H9 (cell line): ENCODE measurements at places on chromosomes 3 and 15.
A peak's percentile ranks its signal among the peaks of the same experiment; 100 is the strongest.

DNA sequence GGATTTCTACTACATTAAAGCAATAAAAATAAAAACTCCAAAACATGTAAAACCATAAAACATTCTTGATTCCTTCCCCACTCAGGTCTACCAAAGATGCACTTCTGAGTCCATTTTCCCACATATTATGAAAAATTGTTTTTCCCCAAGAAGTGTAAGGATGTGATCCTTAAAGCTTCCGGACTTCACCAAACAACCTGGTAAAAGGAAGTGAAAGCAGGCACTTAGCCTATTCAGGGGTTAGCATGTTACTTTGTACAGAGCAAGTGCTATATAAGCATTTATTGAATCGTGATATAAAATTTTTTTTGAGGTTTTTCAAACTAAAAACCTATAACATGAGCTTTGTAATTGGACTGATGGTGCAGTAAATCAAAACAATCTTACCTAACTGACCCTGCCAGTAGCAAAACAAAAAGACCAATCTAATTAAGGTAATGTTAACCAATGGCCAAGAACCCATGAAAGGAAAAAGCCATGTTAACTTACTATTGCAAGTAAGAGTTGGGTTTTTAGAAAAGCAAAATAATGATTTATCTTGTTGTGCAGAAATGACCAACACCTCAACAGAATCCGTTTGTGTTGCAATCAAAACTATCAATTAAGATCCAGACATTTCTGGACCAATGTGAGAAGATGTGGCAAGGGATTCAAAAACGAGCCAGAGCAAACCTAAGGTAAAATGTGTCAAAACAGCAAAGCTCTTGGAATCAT is 1.8 kb downstream of the SETD2 start:
- no peak for DNase-seq

DNA sequence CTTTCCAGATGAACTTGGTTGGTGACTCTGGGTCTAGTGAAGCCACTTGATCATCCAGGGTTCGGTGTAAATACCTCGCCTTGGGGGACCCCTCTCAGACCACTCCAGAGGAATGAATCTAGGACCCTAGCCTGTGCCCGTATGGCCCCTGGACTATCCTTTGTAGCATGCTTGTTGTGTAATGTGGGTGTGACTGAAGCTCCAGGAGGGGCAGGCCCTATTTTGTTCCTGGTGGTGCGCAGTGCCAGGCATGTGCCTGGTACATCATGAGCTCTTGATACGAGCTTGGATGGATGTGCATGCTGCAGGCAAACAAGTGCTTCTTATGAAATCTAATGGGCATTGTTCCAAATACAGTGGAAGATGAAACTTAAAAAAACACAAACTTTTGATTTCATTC is 82.8 kb downstream of the EBLN2 start:
- no peak for DNase-seq

DNA sequence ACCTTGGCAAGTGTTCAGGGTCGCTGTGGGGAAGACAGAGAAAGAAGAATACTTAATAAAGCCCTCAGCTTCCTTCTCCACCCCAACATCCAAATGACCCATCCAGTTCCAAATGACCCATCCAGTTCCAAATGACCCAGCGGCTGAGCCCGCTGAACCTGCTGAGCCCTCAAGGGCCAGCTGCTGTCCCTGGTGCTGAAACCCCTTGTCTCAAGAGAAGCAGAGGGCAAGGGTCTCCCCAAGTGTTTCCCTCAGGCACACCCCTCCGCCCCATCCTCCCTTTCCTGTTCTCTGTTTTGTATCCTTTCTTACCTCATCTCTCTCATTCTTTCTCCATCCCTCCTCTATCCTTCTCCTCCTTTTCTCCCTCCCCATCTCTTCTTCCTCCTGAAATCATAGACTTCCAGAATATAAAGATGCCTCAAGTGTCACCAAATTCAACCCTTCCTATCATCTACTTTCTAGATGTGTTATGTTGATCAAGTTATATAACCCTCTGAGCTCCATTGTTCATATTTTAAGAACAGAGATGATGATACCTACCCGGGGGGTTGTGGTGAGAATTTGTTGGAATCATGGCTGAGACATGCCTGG is 29.0 kb downstream of the CCDC33 start:
- peak; percentile 71 for DNase-seq

DNA sequence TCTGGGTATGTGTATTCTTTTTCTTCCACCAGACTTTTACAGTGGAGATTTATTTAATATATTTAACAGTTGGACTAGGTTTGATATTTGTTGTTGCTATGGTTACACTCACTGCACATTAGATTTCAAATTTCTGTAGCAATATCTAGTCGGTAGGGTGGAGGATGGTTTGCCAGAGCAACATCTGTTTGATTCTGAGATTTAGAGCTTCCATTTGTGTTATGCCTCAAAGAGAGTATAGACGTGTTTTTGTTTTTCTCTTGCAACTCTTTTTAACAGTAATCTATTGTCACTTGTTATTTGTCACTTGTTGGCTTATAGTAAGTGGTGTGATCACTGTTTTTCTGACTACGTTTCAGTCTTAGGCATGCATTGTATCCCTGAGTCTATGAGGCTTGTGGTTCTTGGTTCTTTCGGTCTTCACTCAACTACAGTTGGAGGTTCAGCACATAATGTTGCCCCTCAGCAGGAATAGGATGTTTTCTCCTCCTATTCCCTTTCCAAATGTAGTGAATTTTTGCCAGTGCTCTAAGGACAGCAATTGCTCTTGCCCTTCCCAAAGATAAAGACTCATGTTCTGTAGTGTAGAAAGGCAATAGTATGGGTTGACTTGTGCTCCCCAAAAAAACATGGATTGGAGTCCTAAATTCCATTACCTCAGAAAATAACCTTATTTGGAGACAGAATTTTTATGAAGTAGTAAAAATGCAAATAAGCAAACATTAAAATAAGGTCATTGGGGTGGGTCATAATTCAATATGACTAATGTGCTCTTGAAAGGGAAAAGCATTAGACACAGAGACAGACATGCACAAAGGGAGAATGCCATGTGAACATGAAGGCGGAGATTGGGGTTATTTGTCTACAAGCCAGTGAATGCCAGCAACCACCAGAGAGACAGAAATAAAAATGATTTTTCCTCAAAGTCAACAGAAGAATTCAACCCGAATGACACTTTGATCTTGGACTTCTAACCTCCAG is 692.1 kb downstream of the DIPK2A start:
- DNase-seq: no peak

DNA sequence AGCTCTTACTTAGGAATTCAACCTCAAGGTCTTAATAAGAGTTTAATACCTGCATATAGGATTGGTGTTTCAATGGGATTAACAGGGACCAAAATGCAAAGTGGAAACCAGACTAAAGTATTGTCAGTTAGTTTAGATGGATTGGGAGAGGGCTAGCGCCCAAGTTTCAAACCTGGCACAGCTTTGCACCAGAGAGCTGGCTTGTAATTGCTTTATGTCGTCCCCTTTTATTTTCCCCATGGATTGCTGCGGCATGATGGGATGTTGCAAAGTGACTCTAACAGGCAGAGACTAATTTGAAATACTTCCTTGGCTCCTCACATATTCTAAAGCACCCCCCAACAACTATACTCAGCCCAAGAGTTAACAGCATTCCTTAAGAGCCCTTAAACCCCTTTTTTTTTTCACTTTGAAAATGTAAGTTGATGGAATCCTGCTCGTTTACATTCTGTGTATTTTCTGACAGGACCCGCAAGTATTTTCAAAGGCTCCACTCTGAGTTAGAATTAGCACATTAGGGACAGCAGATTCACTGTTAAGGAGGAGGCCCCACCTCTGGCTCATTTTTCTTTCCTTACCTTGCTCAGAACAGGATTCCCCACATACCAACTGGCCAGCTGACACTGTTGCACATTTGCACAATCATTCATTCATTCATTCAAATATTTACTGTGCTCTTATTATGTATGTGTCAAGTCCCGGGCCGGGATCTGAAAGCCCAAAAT is 214.2 kb downstream of the ERC2 start:
- no peak for DNase-seq

DNA sequence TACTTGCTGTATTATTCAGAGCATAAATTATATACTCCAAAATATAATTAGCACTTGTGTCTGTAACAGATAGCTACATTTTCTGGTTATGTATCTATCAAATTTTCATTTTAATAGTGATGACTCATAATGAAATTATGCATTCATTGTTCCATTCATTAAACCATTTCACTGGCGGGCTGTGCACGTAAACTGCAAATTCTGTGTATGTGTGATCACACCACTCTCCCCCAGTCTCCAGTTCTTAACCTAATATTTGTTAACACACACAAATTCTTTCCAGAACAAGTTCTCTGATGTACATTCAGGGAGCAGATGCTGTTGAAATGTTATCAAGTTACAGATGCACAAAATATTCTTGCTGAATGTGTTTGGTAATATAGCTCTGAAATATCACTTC is 3.8 kb upstream of the KCNMB2 start:
- no peak for DNase-seq

DNA sequence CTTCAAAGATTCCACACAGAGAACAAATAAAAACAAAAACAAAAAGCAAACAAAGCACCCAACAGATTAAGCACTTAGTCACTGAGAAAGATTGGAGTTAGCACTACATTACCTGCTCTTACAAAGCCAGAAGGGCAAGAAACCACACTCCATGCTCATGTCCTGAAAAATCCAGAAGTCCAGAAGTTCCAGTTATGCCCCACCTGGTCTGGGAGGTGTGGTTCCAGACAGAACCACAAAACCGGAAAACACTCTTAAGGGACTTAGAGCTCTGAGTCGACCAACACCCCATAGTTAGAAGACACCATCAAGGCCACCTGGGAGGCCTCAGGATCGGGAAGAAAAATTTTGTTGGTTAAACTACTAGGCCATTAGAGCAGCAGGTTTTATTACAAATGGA is 88.9 kb downstream of the TNIK start:
- no peak for DNase-seq

DNA sequence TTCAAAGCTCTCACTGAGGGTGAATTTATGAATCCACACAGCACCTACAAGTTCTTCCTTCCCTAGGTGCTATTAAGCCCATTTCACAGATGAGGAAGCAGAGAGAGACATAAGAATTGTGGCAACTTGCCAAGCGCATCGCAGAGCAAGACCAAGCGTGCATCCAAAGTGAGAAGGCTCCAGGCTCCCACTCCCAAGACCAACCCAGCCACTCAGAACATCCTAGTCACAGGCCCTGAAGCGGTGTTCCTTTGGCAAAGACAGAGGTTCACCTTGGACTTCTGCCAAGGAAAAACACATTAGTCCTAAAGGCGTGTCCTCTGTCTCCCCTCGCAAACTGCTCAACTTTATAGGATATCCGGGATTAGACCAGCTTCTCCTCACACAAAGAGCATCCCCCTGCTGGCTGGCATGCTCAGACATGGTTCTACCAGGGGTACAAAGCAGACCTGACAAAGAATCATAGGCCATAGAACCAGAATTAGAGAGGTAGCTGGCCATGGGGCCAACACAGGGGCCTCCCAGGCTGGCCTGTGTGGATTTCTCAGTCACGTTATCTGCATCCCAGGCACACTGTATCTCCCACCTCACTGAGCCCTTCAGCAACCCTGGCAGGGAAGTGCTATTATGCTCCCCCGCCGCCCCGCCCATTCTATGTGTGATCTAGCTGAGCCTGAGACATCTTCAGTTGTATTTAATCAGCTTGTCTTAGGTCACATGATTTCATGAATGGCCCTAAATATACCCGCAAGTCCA is 160.2 kb downstream of the FOXP1 start:
- DNase-seq: no peak
